ENCODE measurements at places on chromosomes 11 and 22. TPM values are rescaled to one million over a fixed set of nuclear protein-coding genes. Genes with fewer than 3 reads are reported as not detected.

The C22orf31 gene
- 10.9 TPM for total RNA-seq

The RIMBP3C gene
- 17.5 TPM for total RNA-seq

The MYBPC3 gene
- 0.79 TPM for total RNA-seq

The LRRC10B gene
- 4.8 TPM for total RNA-seq

The ZBTB16 gene
- total RNA-seq = 88.5 TPM

The CRYBB3 gene
- not detected for total RNA-seq

The CHRM1 gene
- total RNA-seq = 0.39 TPM

The MRPL21 gene
- 43.2 TPM for total RNA-seq

The BDNF gene
- 0.62 TPM for total RNA-seq

The LINC01488 gene
- not detected for total RNA-seq

The MMP8 gene
- total RNA-seq = 0.25 TPM

DNA sequence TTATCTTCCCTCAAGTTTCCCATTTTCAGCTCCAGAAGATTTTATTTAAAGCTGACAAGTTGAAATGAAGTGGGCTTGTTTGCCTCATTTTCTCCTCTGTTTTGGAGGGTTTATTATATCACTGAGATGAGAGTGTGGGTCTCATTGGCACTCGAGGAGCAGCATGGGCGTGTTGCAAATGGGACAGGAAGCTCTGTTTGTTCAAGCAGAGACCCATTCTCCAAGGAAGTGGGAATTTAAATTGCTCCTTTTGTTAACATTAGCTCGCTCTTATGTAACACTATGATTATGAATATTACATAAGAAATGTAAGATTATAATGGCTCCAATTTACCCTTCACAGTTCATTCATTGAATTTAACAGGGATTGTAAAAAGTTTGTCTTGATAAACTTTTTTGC lies 317.7 kb upstream of the CTSC start:
- H3K4me3 ChIP-seq = no peak overlapping the region
- H3K27me3 ChIP-seq = no peaks in the 10 kb centered on the region
- no peaks in the 10 kb centered on the region for H3K4me1 ChIP-seq
- no peak overlapping the region for H3K27ac ChIP-seq
- H3K36me3 ChIP-seq = no peaks in the 10 kb centered on the region

GRCh38 chr22:19514831-19515565 lies 9.2 kb downstream of the CLDN5 start:
- H3K4me1 ChIP-seq = no peaks in the 10 kb centered on the region
- no peaks in the 10 kb centered on the region for H3K36me3 ChIP-seq
- no peak overlapping the region for H3K27ac ChIP-seq
- no peaks in the 10 kb centered on the region for H3K27me3 ChIP-seq
- no peak overlapping the region for H3K4me3 ChIP-seq
- DNase-seq = no peak

DNA sequence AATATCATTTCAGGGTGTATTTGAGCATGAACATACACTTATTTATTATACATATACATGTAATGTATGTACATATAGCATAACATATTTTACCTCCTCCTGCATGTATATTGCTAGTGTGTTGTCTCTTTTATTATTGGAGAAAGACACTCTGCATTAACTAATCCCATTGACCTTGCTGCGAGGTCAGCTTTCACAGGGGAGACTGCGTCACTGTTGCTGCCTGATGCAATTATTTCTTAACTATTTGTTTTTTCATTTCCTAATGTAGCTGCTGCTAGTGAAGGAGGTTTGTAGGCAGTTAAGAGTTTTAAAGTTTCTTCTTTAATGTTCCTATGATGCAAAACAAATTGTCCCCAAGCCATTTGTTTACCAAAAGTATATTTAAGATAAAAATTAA lies 185.4 kb upstream of the CNTN5 start:
- no peaks in the 10 kb centered on the region for H3K27me3 ChIP-seq
- no peaks in the 10 kb centered on the region for H3K36me3 ChIP-seq
- no peaks in the 10 kb centered on the region for H3K4me1 ChIP-seq
- no peak for DNase-seq
- no peak overlapping the region for H3K4me3 ChIP-seq

GRCh38 chr22:43377896-43378704 lies 33.7 kb upstream of the MPPED1 start:
- H3K4me3 ChIP-seq = no peak overlapping the region
- peak overlapping the region; percentile 17 for H3K27ac ChIP-seq
- DNase-seq = peak; percentile 74

DNA sequence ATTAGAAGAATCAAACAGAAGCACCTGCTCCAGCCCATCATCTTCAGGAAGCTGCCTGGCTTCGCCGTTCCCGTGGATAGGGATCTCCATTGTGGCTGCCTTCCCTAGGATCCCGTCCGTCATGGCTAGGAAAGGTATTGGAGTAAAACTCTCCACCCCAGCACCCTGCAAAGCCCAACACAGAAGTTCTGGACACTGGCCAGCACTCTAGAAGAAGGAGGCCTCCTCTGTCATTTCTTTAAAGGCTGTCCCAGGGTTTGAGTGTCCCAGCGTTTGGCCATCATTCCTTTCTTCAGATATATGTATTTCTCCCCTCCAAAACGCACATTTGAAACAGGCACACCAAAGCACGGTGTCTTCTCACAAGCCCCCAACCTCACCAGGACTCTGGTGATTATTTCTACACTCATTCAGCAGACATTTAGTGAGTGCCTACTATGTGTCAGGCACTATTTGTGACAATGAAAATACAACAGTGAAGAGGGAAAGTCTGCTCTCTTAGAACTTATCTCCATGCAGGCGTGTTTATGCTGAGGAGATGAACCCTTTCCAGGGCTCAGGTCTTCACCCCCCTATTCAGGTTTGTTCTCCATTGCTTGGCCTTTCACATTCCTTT lies 724 bp downstream of the ARFIP2 start:
- H3K4me3 ChIP-seq = peak overlapping the region; percentile 90
- H3K27ac ChIP-seq = peak overlapping the region; percentile 87
- H3K4me1 ChIP-seq = peaks cover 18% of the 10 kb centered on the region
- no peaks in the 10 kb centered on the region for H3K36me3 ChIP-seq
- no peaks in the 10 kb centered on the region for H3K27me3 ChIP-seq

DNA sequence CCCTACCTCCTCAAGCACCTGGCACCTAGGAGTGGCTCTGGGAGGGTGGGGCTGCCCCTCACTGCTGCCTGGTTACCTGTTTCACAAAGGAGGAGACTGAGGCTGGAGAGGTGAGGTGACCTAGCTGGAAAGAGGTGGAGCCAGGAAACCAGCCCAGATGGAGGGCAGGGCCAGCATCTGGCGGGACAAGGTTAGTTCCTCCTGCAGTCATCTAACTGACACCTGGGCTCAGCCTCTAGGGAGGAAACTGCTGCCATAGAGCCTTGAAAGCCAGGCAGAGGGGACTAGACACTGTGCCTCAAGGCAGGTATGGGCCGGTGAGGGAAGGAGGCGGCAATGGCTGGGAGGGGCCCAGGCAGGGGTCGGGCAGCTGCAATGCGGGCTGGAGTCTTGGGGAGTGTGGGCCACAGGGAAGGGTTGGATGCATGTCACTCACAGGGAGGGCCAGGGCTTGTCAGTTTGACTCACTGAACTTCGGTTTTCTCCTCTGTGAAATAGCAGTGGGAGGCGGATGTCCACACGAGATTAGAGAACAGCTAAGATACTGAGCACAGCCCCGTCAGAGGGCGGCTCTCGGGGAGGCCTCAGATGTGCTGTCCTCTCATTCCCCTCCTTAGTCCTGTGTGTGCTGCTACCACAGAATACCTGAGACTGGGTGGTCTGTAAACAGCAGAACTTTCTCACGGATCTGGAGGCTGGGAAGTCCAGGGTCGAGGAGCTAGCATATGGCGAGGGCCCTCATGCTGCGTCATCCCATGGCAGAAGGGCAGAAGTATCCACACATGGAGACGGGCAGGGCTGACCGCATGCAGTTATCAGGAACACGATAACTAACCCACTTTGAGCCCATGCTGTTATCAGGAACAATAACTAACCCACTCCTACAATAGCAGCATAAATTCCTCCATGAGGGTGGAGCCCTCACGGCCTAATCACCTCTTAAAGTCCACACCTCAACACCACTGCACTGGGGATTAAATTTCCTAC lies 16.1 kb downstream of the MGAT3 start:
- no peak overlapping the region for H3K4me3 ChIP-seq
- no peaks in the 10 kb centered on the region for H3K27me3 ChIP-seq
- H3K36me3 ChIP-seq = no peaks in the 10 kb centered on the region
- peaks cover 66% of the 10 kb centered on the region for H3K4me1 ChIP-seq
- H3K27ac ChIP-seq = no peak overlapping the region
- peak; percentile 43 for DNase-seq

GRCh38 chr22:41285441-41285819 lies 557 bp downstream of the RANGAP1 start:
- H3K27ac ChIP-seq = peak overlapping the region; percentile 89
- no peaks in the 10 kb centered on the region for H3K27me3 ChIP-seq
- peak overlapping the region; percentile 95 for H3K4me3 ChIP-seq
- H3K4me1 ChIP-seq = peaks cover 24% of the 10 kb centered on the region

DNA sequence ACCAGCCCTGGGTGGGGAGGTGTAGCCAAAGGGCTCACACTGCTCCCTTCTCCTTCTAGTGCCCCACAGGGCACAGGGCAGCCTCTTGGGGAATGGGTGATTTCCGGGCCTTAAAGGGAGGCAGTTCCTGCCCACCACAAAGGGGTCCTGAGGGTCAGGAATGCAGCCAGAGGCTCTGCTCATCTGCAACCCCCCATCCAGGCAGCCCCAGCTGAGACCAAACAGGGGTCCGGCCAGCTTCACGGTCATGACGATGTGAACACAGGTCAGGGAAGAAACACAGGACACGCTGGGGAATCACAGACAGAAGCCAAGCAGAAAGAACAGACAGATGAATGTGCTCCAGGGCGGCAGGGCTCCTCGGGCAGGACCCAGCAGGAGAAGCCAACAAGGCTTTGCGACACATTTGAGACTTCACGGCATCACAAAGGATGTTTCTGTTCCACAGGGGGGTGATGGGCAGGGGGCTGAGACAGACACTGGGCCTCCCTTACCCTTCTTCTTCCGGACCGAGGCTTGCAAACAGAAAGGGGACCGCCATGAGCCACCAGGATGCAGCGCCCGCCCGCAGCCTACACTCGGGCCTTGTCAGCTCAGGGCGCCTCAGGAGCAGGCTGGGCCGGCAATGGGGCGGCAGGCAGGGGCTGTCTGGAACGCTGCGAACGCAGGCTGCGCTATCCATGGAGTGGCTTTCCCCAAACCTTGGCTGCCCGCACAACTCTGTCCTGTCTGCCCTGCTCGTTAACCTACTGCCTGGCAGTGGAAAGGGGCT lies 101.9 kb downstream of the CTTN start:
- no peaks in the 10 kb centered on the region for H3K4me1 ChIP-seq
- H3K36me3 ChIP-seq = no peaks in the 10 kb centered on the region
- H3K4me3 ChIP-seq = no peak overlapping the region
- DNase-seq = no peak
- no peak overlapping the region for H3K27ac ChIP-seq

DNA sequence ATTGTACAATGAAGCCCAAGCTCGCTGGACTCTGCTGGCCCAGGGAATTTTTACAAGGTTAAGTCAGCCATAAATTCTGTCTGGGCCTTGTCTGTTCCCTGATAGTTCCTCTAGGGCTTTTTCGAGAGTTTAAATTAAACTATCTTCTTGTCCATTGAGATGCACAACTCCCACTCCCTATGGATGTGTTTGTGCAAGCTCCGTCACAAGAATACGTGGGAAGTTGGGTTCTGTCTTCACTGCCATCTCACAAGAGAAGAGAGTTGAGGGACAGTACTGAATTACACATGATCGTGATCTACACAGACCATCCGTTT lies 153.6 kb upstream of the TTC12 start:
- H3K4me3 ChIP-seq = no peak overlapping the region
- peaks cover 24% of the 10 kb centered on the region for H3K4me1 ChIP-seq
- no peak for DNase-seq
- no peak overlapping the region for H3K27ac ChIP-seq

GRCh38 chr11:125062218-125062930 lies 731 bp upstream of the SLC37A2 start:
- H3K36me3 ChIP-seq = no peaks in the 10 kb centered on the region
- peak overlapping the region; percentile 57 for H3K4me3 ChIP-seq
- no peaks in the 10 kb centered on the region for H3K27me3 ChIP-seq
- no peak for DNase-seq

GRCh38 chr11:17952487-17952886 lies 60.4 kb downstream of the SERGEF start:
- no peaks in the 10 kb centered on the region for H3K4me1 ChIP-seq
- H3K27ac ChIP-seq = no peak overlapping the region
- H3K36me3 ChIP-seq = no peaks in the 10 kb centered on the region
- no peak for DNase-seq
- H3K4me3 ChIP-seq = no peak overlapping the region
- no peaks in the 10 kb centered on the region for H3K27me3 ChIP-seq

- no peak overlapping the region for H3K4me3 ChIP-seq
- no peak for DNase-seq
- no peaks in the 10 kb centered on the region for H3K27me3 ChIP-seq
- no peaks in the 10 kb centered on the region for H3K36me3 ChIP-seq
These were observed 13.9 kb downstream of the OVCH2 start for GRCh38 chr11:7692426-7692825.

GRCh38 chr11:107669191-107669740 lies 42.6 kb downstream of the SLN start:
- no peak overlapping the region for H3K27ac ChIP-seq
- no peak for DNase-seq
- no peaks in the 10 kb centered on the region for H3K27me3 ChIP-seq

DNA sequence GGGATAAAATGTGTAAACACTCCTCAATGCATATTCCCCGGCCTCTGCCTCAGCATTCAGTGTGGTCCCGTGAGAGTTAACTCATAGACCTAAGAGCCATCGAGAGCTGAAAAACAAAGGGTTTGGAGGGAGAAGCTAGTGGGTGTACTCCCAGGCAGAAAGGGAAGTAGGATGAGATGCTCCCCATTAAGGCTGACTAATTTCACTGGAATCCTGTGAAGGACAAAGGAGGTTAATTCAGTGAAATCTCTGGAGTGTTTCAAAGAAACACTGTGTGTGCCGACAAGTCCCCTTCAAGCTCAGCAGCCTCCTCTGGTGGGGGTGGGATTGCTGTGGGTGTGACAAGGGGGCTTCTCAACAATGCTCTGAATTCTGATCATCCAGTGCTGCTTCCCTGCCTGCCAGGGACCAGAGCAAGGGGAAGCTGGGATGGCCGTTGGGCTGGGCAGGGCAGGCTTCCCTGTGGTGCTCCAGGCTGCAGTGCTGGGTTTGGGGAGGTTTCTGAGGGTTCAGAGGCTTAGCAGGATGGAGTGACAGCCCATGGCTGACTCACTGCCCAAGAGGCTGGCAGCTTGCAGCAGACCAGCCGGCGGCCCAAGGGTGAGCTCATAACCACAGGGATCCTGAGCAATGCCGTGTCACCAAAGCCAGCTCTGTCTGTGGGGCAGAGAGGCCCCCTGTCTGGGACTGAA lies 61.4 kb upstream of the BMAL1 start:
- H3K4me3 ChIP-seq = no peak overlapping the region
- H3K36me3 ChIP-seq = no peaks in the 10 kb centered on the region
- H3K27ac ChIP-seq = no peak overlapping the region
- no peak for DNase-seq
- no peaks in the 10 kb centered on the region for H3K27me3 ChIP-seq

GRCh38 chr11:59680287-59681154 lies 11.7 kb upstream of the PATL1 start:
- H3K36me3 ChIP-seq = no peaks in the 10 kb centered on the region
- no peaks in the 10 kb centered on the region for H3K4me1 ChIP-seq
- DNase-seq = peak; percentile 81
- no peak overlapping the region for H3K4me3 ChIP-seq
- no peak overlapping the region for H3K27ac ChIP-seq
- H3K27me3 ChIP-seq = no peaks in the 10 kb centered on the region

All from testis (tissue), 5 donors.